Left ventricle myocardium inferior (tissue), 1 donor: ENCODE measurements at places on chromosomes 4 and X. TPM values are rescaled to one million over a fixed set of nuclear protein-coding genes. Genes with fewer than 3 reads are reported as not detected.

The PDE6B gene
- 2.7 TPM for total RNA-seq

The SSX3 gene
- total RNA-seq, result not detected

The PITX2 gene
- not detected for total RNA-seq

The CETN2 gene
- 24.1 TPM for total RNA-seq

The USP17L19 gene
- not detected for total RNA-seq

The ARMCX1 gene
- 32.7 TPM for total RNA-seq

The CSAG3 gene
- not detected for total RNA-seq

The SMIM31 gene
- not detected for total RNA-seq

DNA sequence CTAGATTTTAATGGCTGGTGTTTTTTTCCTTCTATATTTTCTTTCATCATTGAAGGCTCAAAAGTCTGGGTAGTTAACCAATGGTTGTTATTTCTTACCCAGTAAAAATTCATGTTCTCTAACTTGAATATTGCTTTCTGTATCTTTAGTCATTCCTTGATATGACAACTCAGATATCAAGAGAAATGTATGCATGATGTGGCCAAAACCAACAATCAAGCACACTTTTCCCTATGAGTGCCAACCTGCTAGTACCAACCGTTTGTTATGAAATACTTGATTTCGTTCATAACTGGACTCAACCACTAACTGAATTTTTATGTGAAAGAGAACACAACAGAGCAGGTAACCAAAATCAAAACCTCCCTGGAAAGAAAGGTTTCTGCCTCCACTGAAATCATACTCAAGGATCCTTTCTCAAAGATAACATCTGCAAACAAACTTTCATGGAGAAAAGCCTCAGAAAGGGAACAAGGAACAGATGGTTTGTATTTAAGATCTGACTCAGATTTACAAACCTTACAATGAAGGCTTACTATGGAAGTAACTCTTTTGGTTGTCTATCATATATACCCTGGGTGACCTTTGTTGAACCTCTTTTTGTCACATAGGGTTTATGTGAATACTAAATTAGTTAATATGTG is 8.3 kb upstream of the VEGFC start:
- no peaks in the 10 kb centered on the region for H3K36me3 ChIP-seq
- no peak for DNase-seq
- no peak overlapping the region for H3K4me3 ChIP-seq
- no peaks in the 10 kb centered on the region for H3K27me3 ChIP-seq

DNA sequence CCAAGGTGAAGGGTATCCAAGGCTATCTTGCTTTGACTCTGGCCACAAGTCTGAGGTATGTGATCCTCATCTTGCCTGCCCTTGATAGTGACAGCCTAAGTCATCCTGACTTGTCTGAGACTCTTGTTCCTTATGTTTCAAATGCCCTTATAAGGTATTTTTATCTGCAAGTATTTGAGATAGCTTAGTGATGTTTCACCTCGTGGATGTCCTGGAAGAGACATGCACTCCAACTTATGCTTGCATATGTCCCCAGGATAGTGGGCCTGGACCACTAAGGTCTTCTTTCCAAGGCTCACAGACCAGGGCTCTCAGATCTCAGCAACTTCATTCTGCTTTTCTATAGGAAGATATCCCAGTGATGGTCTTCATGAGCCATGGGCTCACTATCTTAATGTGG is 120.5 kb upstream of the WDR1 start:
- H3K36me3 ChIP-seq, result no peaks in the 10 kb centered on the region
- no peaks in the 10 kb centered on the region for H3K4me1 ChIP-seq
- no peak overlapping the region for H3K27ac ChIP-seq
- no peak for DNase-seq
- H3K27me3 ChIP-seq, result no peaks in the 10 kb centered on the region

DNA sequence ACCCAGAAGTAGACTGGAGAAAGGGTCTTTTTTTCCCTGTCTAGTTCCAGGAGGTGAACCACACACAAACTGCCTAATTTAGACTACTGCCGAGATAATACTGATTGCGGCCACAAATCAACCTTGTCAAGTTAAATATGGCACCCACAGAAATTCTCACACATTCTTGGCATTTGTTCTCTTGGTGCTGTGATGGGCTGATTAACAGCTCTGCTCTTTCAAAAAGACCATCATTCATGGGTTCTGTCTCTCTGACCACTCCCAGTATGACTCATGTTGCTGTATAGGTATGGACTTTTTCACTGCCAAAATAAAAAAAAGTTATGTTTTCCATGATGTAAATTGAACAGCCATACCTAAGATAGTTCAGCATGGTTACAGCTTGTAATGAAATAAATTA is 1003.5 kb upstream of the LCORL start:
- H3K36me3 ChIP-seq, result no peaks in the 10 kb centered on the region
- no peak for DNase-seq
- no peak overlapping the region for H3K27ac ChIP-seq
- no peaks in the 10 kb centered on the region for H3K4me1 ChIP-seq
- H3K4me3 ChIP-seq, result no peak overlapping the region
- no peaks in the 10 kb centered on the region for H3K27me3 ChIP-seq
